HepG2 (cell line): ENCODE measurements at places on chromosomes 3 and 15. TPM values are rescaled to one million over a fixed set of nuclear protein-coding genes. Genes with fewer than 3 reads are reported as not detected.
A peak's percentile ranks its signal among the peaks of the same experiment; 100 is the strongest.

- no peak overlapping the region for H3K4me3 ChIP-seq
- H3K27ac ChIP-seq: no peak overlapping the region
- DNase-seq: peak; percentile 44
- H3K27me3 ChIP-seq: no peaks in the 10 kb centered on the region
Observed at GRCh38 chr3:161914703-161915417, 418.3 kb downstream of the OTOL1 start.

Gene LMAN1L
- not detected in 2 replicates for polyA plus RNA-seq

DNA sequence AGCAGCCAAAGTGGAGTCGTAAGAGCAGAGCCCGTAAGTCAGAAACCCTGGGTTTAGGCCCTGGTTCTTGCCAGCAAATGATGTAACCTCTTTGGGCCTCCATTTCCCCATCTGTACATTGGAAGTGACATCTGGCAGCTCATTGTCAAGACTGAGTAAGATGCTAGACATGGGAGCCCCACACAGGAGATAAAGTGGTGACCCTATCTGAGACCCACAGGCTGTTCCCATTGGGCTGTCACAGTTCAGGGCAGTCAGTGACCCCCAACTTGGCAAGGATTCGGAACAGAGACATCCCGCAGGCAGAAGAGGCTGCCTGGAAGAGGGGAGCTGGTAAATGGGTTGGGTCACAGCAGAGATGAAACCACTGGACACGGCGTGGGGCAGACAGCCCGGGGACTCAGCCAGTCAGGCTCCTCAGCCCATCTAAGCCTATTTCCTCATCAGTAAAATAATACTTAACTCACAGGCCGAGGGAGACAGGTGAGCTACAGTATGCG lies 1.8 kb downstream of the CLN6 start:
- DNase-seq: no peak
- 0 out of 3 replicates have a peak, but pooled peaks cover 5% of the 10 kb centered on the region for H3K36me3 ChIP-seq
- peak overlapping the region; percentile 82 for H3K4me3 ChIP-seq
- peak overlapping the region; percentile 89 for H3K27ac ChIP-seq
- H3K27me3 ChIP-seq: no peaks in the 10 kb centered on the region; the same call in 2 of the 3 replicates
- H3K4me1 ChIP-seq: peaks cover 70% of the 10 kb centered on the region

DNA sequence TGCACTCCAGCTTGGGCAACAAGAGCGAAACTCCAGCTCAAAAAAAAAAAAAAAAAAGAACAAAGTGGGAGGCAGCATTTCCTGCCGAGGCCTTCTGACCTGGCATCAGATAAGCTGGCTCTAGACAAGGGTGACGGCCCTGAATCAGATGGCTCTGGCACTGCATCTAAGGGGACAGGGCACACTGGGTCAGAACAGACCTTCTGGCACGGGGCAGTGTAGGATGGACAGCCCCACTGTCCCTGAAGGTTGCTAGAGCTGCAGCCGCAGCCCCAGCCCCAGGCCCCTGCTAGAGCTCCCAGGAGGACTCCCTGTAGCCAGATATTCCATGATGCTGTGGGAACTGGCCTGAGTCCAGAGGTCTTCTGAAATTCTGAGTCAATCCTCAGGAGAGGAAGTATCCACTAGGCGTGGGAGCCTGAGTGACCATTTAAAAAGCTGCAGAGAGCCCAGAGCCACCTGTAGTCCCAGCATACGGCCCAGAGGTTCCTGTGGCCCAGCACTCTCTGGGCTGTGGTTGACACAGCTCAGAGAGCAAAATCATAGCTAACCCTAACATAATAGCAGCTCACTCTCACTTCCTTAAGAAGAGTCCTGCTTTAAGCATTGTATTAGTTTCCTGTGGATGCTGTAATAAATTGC lies 69.2 kb upstream of the MFGE8 start:
- no peaks in the 10 kb centered on the region for H3K36me3 ChIP-seq
- peaks cover 31% of the 10 kb centered on the region for H3K4me1 ChIP-seq

Gene KLHL6
- not detected in 2 replicates for polyA plus RNA-seq
